Neural progenitor cell (in vitro differentiated cells): ENCODE measurements at places on chromosomes 7 and 10. TPM values are rescaled to one million over a fixed set of nuclear protein-coding genes. Genes with fewer than 3 reads are reported as not detected.

SPDYE11 gene
- not detected in 2 replicates for total RNA-seq

GRCh38 chr7:55233001-55233400, 132.1 kb upstream of the LANCL2 start:
- DNase-seq: no peak
- H3K27ac ChIP-seq: no peak overlapping the region
- no peaks in the 10 kb centered on the region for H3K27me3 ChIP-seq
- no peak overlapping the region for H3K4me3 ChIP-seq
- no peaks in the 10 kb centered on the region for H3K36me3 ChIP-seq

DNA sequence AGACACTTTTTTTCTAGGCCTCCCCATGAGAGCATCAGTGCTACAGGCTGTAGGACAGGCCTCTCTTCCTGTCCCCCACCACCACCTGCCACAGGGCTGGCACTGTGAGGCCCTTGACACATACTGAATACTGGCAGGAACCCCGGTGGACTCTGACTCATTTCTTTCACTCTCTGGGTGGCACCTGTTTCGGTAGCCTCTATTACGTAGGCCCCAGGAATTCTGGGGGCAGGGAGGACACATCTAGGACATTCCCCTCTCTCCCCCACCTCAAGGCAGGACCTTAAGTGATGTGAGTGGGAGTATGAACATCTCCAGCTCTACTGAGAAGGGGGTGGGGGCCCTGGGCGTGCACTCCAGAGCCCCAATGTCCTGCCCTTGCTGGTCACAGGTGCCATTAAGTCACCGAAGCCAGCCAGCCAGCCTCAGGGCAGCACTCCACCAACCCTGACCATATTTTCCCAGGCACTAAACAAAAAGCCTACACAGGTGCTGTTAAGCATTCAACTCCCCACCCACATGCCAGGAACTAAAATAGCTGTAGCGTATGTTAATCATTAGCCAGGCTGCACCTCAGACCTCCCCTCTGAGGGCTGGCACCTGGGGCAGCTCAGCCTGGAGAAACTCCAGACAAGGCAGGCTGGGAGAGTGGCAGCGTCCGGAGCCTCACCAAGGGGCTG, 8.9 kb downstream of the ANXA11 start:
- H3K36me3 ChIP-seq: no peaks in the 10 kb centered on the region
- no peak for DNase-seq
- peaks cover 11% of the 10 kb centered on the region for H3K4me1 ChIP-seq
- H3K4me3 ChIP-seq: no peak overlapping the region
- no peaks in the 10 kb centered on the region for H3K27me3 ChIP-seq

GRCh38 chr10:17771017-17771416, 19.0 kb downstream of the TMEM236 start:
- no peak overlapping the region for H3K27ac ChIP-seq
- no peaks in the 10 kb centered on the region for H3K27me3 ChIP-seq
- DNase-seq: no peak
- no peaks in the 10 kb centered on the region for H3K36me3 ChIP-seq

DNA sequence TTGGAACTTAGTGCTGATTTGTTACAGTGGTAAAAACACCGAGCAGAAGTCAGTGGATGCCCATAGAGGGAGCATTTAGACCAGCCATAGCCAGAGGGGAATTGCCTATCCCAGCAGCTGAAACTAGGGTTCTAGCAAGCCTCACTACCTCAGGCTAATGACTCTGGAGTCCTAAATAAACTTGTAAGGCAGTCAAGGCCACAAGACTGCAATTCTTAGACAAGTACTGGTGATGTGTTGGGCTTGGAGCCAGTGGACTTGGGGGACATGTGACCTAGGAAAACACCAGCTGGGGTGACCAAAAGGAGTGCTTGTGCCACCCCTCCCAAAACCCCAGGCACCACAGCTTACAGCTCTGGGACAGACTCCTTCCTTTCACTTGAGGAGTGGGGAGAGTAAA, 209.0 kb downstream of the MAGI2 start:
- H3K27ac ChIP-seq: no peak overlapping the region
- no peak for DNase-seq
- H3K27me3 ChIP-seq: no peaks in the 10 kb centered on the region
- peaks cover 10% of the 10 kb centered on the region for H3K4me1 ChIP-seq

- H3K36me3 ChIP-seq: no peaks in the 10 kb centered on the region
- no peak overlapping the region for H3K4me3 ChIP-seq
- peak overlapping the region; percentile 59 for H3K27ac ChIP-seq
- H3K4me1 ChIP-seq: peaks cover 73% of the 10 kb centered on the region
- no peaks in the 10 kb centered on the region for H3K27me3 ChIP-seq
These were observed 67.8 kb downstream of the ZNRF2 start for GRCh38 chr7:30352169-30352568.

CDHR1 gene
- total RNA-seq: 1.4 and 2.7 TPM in 2 replicates
